ENCODE measurements at places on chromosomes 2 and 18.

DNA sequence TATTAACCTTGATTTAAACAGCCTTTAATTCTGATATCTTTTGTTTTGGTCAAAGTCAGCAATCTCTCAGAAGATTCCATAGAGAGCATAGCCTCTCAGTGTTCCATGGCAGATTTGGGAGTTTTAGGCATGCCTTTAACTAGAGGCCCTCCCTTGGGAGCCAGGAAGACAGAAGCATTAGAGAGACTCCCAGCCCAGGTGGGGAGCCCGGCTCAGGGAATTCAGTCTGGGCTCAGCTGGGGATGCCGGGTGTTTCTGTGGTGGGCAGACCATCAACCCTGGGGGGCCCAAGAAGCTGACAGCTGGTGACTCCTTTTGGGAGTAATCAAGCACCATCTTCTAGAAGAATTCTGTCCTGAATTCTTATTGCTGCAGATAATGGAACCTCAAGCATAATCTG lies 99.7 kb upstream of the CELF4 start:
- no peak for DNase-seq

- DNase-seq: no peak
Measured at GRCh38 chr2:98768384-98769113, 37.6 kb upstream of the MGAT4A start.

GRCh38 chr2:17591846-17592245 lies 51.4 kb downstream of the VSNL1 start:
- DNase-seq: no peak

- DNase-seq: no peak
Measured at GRCh38 chr18:24764766-24765165, 304.3 kb downstream of the HRH4 start.

- DNase-seq: no peak
Measured at GRCh38 chr2:236546561-236547002, 23.0 kb upstream of the ACKR3 start.

- no peak for DNase-seq
Measured at GRCh38 chr2:24050041-24050979, 769 bp downstream of the FKBP1B start.

GRCh38 chr2:239664216-239664810 lies 263.5 kb upstream of the HDAC4 start:
- DNase-seq: no peak

- no peak for DNase-seq
Measured at GRCh38 chr2:100819370-100820272, at the start of gene NPAS2. TSS of gene NPAS2 (plus strand) at chr2:100820139. CDS start at chr2:100904755, 84,616 bp downstream.
